ENCODE measurements at places on chromosomes 11 and 22.

DNA sequence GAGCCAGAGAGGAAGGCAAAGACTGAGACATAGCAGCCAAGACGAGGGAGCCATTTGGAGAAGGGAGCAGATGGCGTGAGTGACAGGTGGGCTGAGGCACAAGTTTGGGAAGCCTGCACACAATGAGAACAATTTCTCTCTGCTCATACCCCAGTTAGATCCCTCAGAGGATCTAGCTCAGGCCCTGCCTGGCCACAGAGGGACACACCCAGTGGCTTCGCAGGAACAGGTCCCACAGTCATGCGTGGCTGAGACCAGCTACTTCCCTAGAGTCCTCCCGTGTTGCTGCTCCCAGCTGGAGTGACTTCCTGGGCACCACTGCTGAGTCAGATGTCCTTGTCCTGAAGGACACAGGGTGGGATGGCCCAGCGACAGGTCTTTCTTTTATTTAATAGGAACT, 33.4 kb upstream of the LYVE1 start:
- DNase-seq = no peak

DNA sequence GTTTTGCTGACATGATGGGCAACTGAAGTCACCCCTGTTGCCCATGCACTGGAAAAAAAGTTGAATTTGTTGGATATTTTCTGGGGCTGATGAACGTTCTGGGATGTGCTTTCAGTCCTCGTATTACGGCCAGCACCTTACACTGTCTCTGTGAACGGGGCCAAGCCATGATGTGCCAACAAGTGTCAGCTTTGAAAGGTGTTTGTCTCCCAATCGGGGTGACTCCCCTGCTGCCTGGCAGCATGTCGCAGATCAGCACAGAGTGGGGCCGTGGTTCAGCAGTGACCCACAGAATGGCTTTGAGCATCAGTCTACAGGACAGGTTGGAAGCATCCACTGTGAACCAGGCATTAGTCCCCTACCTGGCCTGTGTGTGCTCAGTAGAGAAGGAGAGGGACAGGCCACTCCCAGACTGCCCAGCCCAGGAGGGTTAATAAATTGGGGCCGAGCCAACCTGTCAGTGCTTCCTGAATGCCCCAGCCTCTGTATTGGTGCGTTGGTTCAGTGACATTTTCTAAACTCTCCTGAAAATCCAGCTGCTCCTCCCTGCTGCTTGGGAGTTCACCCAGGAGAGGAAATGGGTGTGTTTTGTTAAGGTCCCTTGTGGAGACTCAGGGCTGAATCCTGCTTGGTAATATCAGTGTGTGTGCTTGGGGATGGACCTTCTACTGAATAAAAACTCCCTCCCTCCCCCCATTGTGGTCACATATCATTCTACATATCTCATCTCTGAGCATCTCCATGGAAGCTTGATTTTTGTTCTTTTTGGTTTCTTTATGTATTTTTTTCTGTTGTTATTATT, 50.7 kb upstream of the TTC12 start:
- DNase-seq = no peak

DNA sequence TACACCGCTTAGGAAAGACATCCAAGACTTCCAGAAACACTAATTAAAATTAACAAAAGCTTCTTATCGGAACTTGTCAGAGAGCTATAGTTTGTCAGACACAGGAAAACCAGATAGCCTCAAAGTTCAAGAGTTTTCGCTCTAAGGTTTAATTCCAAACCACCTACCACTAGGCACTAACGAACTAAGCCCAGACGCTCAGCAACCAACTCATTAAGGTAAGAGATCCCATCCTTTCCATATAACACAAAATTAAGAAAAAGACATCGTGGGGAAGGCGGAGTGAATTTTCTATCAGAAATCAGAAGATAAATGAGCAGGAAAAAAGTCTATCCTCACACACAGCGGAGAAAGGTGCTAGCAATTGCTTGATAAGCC, 382 bp downstream of the IMMP1L start:
- DNase-seq = no peak

DNA sequence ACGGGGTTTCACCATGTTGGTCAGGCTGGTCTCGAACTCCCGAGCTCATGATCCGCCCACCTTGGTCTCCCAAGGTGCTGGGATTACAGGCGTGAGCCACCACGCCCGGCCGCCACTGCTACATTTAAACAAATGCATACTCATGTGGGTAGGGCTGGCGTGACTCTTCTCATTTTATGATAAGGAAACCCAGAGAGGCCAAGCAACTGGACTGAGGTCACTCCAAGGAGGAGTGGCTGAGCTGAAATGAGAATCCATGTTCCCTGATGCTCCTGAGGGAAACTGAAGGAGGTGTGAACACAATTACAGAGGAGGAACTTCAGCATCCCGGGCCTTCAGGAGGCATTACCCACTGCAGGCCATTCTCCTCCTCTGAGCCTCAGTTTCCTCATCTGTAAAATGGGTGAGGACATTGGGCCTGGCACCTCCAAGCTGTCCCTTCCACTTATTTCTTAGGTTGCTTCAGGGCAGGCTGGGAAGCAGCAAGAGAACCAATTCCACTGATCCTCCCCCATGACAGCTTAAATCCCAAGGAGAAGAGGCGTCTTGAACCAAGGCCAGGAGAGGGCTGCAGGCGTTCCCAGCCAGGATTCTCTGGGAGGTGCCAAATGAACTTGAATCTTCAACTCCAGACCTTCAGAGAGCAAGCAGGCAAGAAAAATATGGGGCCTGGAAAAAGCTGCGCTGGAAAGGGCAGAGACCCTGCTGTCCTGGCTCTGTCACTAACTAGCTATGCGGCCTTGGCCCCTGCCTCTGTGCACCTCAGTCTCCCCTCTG, 2.9 kb downstream of the TST start:
- no peak for DNase-seq

DNA sequence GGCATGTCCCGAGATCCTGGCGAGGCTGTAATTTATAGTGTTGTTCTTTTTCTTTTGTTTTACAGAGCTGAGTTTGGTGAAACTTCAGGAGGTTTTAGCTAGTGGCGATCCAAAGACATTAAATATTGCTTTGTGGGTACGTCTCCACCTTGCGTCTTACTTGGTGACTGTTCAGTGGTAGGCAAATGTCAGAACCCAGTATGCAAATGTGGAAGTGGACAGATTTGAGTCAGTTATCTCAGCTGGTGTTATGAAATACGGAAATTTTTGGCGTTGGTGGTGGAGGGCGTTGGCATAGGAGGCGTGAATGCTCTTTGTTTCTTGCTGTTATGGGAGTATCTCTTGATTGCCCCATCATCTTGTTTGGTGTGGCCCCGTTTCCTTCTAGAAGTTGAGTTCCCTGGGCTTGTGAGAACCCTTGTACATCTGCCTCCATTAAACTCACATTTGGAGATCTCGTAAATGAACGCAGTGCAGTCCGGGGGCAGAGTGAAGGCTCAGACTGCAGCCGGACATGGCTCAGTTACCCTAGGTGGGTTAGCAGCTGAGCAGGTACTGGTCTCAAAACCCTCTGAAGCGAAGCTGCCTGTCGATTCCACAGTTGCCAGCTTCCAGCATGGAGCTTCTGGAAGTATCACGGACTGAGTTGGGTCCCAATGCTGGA, 39.9 kb downstream of the PTPRJ start:
- no peak for DNase-seq

DNA sequence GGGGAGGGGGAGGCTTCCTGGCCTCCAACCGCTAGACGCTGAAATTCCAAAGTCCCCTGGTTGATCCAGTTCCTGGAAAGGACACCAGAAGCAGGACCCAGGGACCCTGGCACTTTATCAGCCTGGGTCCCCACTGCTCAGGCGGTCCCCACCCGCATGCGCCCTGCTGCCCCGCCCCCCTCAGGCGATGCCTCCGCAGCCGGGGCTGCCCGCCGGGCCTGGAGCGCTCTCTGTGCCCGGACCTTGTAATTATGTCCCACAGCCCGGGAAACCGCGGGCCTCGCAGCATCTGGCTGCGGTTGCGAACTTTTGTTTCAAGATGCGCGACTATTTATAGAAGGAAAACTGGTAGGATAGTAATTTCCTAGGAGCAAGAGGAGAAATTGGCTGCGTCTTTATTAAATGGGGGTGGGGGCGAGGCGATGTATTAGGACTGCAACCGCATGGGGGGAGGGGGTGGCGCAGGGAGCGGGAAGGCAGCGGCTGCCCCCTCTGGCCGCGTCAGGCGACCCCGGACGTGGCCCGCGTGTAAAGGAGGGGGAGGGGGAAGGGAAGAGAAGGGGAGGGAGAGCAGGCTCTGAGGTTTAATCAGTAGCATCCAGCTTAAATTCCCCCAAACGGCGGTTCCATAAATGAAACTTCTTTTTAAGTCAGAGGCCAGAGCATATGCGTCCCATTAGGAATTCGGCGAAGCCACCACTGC, 6.1 kb downstream of the WNT7B start:
- DNase-seq = no peak

DNA sequence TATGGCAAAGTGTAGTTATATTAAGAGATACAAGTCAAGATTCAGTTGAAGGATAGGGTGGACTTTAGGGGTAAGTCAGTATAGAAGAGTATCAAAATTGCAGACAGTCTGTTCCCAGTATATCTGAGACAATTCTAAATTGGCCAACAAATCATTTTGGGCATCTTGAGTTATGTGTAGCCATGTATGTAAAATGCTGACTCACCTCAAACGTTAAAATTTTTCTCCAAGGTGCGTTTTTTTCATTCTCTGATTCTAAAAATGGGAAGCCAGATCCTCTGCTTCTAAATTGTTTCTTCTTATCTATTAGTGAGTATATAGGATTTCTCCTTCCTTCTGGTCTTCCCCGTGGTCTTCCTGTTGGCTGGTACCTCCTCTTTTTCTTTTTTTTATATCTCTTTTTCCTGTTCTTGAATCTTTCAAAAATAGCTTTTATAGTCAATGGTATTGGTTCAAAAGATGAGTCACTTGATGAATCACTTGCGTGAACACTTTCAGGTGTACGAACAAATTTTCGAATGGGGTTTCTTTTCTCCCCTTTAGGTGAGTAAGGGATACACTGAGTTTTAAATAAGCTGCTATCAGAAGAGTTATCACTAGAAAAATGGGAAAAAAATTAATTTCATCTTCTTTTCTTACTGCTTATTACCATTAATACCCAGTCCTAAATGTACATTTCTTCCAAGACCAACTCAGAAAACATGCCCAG, 3.2 kb downstream of the TAF1D start:
- no peak for DNase-seq

DNA sequence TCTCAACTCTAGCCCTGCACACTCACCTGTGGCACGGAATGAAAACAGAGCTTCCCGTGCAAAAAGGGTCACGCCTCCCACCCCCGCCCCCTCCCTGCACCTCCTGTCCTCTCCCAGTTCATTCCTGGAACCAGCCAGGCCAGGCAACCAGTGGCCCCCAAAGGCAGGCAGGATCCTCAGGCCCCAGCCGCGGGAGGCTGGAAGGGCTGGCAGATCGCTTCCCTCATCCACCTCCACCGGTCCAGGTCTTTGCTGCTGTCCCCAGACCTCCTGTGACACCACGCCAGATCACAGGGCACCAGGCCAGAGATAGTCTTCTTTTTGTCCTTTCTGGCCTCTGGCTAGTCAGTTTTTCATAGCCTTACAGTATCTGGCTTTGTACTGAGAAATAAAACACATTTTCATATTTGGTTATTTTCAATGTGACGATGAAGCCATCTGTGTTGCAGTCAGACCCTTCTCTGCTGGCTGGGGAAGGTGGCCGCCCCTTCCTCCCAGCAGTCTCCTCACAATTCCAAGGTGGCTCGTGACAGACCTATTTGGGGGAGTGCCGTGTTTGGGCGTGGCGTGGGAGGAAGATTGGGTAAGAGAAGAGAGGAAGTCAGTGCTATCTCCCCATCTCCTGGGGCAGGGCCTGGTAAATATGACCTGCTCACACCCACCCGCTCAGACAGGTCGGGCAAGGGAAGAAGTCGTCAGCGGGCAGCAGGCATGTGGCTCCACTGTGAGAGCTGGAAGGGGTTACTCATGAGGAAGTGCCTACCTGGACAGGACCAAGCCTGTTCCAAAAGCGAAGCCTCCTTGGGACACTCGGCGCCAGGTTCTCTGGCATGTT, 9.1 kb downstream of the SSH3 start:
- DNase-seq = no peak

GRCh38 chr11:68962527-68963250, 18.1 kb downstream of the MRGPRD start:
- no peak for DNase-seq

GRCh38 chr11:23769214-23769613, 727.6 kb upstream of the LUZP2 start:
- no peak for DNase-seq

DNA sequence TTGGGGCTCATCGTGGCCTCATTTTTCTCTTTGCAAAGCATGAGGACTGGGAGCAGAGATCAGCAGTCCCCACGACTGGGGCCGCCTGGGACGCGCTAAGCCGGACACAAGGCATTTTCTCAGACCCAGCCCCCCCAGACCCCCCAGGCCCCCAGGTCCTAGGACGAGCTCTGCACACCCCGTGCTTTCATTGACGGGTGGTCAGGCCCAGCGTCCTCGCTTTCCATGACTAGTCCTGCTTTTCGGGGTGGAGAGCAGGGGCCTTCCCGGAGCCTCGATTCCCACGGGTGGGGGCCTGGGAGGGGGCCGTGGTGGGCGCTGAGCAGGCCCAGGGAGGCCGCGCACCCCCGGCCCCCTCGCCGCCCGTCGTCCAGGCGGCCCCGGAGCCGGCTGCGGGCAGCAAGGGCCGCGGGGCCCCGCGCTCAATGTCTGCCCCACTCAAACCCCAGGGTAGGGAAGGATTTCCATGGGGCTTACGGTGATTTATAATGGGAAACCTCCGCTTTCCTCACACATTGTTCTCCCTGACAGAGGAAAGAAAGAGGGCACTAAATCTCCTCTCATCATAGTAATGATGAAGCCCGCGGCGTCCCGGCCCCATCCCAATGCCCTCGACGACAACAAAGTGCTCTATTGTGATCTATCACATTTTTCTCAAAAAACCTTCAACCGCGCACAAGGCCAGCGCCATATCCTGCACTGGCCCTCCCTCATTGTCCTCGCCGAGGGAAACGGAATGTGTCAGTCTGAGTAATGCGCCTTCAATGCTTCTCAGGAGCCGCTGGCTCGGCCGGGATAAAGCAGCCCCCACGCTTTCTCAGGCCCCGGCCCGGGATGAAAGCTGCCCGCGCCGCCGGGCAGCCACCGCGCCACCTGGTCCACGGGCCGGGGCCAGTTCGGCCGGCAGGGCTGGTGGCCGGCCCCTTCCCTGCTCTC, 10.4 kb upstream of the LINC01488 start:
- no peak for DNase-seq

DNA sequence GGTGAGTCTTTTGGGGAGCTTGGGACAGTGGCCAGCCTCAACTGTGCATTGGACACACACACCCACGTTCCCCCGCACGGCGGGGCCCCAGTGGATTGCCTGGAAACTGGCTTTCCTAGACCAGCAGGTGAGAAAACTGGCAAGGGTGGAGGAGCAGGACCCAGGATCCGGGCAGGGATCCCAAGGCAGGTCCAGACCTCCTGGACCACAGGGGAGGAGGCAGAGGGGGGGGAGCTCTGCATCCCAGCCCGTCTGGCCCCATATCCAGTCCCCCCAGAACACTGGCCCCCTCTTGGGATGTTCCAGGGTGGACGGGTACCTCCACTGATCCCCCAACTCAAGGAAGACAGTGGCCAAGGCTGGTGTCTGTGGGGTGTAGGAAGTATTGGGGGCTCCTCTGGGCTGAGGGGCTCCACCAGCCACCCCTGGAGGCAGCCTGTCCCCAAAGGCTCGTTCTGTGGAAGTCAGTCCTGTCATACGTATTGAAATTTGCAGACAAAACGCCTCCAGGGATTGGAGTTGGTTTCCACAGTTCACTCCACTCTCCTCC, 89.3 kb upstream of the LINC01488 start:
- no peak for DNase-seq

Data from NCI-H446 (cell line).